ENCODE measurements at places on chromosomes 4 and X. TPM values are rescaled to one million over a fixed set of nuclear protein-coding genes. Genes with fewer than 3 reads are reported as not detected.

- H3K4me1 ChIP-seq = peaks cover 12% of the 10 kb centered on the region
- H3K27me3 ChIP-seq = no peaks in the 10 kb centered on the region
- no peak for DNase-seq
- H3K4me3 ChIP-seq = no peak overlapping the region
- H3K36me3 ChIP-seq = no peaks in the 10 kb centered on the region
These were observed 153.3 kb downstream of the BCOR start for GRCh38 chrX:39944416-39944815.

Gene MBNL3
- total RNA-seq = 4.6 TPM

- no peak overlapping the region for H3K27ac ChIP-seq
- no peaks in the 10 kb centered on the region for H3K27me3 ChIP-seq
- no peak overlapping the region for H3K4me3 ChIP-seq
- H3K36me3 ChIP-seq = no peaks in the 10 kb centered on the region
These were observed 2375.8 kb upstream of the TENM3 start for GRCh38 chr4:179867300-179867878.

DNA sequence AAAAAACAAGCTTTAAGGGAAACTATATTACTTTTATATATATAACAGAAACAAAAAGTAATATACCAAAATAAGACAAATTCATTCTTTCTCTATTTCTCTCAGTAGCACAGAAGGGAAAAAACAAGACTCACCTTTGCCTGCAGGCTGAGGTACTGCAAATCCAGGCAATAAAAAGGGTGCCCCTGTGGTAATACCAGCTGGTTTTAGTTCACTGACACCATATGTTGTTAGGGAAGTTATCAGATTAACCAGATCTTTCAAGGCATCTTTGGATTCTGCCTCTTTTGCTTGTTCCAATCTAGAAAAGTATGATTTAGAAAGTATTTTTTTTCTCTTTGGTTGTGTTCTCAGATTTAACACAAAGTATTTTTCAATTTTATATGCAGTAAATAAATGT is 139.8 kb downstream of the WDFY3 start:
- H3K36me3 ChIP-seq = no peaks in the 10 kb centered on the region
- no peaks in the 10 kb centered on the region for H3K27me3 ChIP-seq
- no peak for DNase-seq
- no peaks in the 10 kb centered on the region for H3K4me1 ChIP-seq

DNA sequence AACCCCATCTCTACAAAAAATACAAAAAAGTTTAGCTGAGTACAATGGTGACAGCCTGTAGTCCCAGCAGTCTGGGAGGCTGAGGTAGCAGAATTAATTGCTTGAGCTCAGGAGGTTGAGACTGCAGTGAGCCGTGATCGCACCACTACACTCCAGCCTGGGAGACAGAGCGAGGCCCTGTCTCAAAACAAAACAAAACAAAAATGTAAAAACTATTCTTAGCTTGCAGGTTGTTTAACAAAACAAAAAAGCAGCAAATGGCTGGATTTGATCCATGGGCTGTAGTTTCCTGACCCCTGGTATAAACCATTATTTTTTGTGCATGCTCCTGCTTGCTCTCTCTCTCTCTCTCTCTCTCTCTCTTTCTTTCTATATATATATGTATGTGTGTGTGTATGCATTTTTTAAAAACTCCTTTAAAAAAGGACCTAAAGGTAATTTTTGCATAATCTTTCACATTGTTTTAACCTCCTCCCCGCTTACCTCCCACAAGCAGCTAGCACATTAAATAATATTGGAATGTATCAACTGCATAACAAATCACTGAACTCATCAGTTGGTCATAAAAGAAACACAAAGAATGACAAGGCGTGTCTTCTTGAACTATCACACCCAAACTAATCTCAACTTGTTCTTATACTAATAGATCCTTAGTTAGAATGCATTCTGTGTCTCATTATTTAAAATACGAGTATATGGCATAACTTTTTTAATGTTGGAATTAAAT is 4.8 kb downstream of the AREG start:
- H3K4me3 ChIP-seq = no peak overlapping the region
- peaks cover 58% of the 10 kb centered on the region for H3K36me3 ChIP-seq
- peak overlapping the region; percentile 85 for H3K27ac ChIP-seq
- no peak for DNase-seq

GRCh38 chrX:9862525-9862924 is 76.3 kb downstream of the SHROOM2 start:
- no peaks in the 10 kb centered on the region for H3K36me3 ChIP-seq
- H3K27ac ChIP-seq = no peak overlapping the region
- DNase-seq = no peak
- no peaks in the 10 kb centered on the region for H3K27me3 ChIP-seq
- peaks cover 28% of the 10 kb centered on the region for H3K4me1 ChIP-seq
- no peak overlapping the region for H3K4me3 ChIP-seq

- peaks cover 39% of the 10 kb centered on the region for H3K4me1 ChIP-seq
- H3K27ac ChIP-seq = peak overlapping the region; percentile 57
- 0 out of 2 replicates have a peak overlapping the region, but pooled peaks have one; percentile 2 for H3K4me3 ChIP-seq
- DNase-seq = peak; percentile 51
- H3K27me3 ChIP-seq = no peaks in the 10 kb centered on the region
- H3K36me3 ChIP-seq = peaks cover 8% of the 10 kb centered on the region
These were observed 8.4 kb downstream of the UBE2K start for GRCh38 chr4:39706334-39706733.

Gene FTSJ1
- 64.9 TPM for total RNA-seq

Gene EXOC1L
- total RNA-seq = not detected

- H3K4me1 ChIP-seq = no peaks in the 10 kb centered on the region
- no peak overlapping the region for H3K4me3 ChIP-seq
- no peak overlapping the region for H3K27ac ChIP-seq
- DNase-seq = no peak
- no peaks in the 10 kb centered on the region for H3K27me3 ChIP-seq
These were observed 129.1 kb upstream of the PITX2 start for GRCh38 chr4:110751986-110752385.

Gene PPP4R3C
- total RNA-seq = not detected

Gene GASK1B
- 1.3 TPM for total RNA-seq

- no peaks in the 10 kb centered on the region for H3K27me3 ChIP-seq
- H3K27ac ChIP-seq = no peak overlapping the region
- no peaks in the 10 kb centered on the region for H3K36me3 ChIP-seq
- H3K4me3 ChIP-seq = no peak overlapping the region
These were observed 83.3 kb downstream of the SPRY1 start for GRCh38 chr4:123479944-123480343.

DNA sequence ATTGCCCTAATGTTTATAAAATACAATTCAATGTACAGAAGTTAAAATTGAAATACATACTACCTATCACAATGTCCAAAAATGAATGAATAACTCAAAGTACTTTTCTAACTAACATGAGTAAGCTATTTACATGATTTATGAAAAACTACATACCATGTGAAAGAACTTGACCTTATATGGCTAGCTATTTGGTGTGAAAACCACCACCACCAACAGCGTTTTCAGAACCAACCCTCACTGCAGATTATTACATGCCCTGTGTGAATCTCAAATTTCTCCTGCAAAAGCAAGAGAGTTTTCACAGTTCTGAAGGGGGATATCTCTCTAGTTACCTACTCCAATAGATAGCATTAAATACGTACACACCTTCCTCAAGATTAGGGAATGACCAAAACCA is 198.5 kb downstream of the SPATA18 start:
- no peaks in the 10 kb centered on the region for H3K4me1 ChIP-seq
- DNase-seq = no peak
- H3K27me3 ChIP-seq = peaks cover 19% of the 10 kb centered on the region
- H3K36me3 ChIP-seq = no peaks in the 10 kb centered on the region
- H3K27ac ChIP-seq = no peak overlapping the region
- no peak overlapping the region for H3K4me3 ChIP-seq

- no peak overlapping the region for H3K4me3 ChIP-seq
- no peak overlapping the region for H3K27ac ChIP-seq
- H3K4me1 ChIP-seq = no peaks in the 10 kb centered on the region
- no peaks in the 10 kb centered on the region for H3K27me3 ChIP-seq
- H3K36me3 ChIP-seq = no peaks in the 10 kb centered on the region
- no peak for DNase-seq
These were observed 24.1 kb upstream of the SMPX start for GRCh38 chrX:21781976-21782375.

Gene ERCC6L
- total RNA-seq = 12.5 TPM

GRCh38 chr4:48470137-48470536 is 13.0 kb upstream of the SLC10A4 start:
- H3K36me3 ChIP-seq = no peaks in the 10 kb centered on the region
- no peaks in the 10 kb centered on the region for H3K4me1 ChIP-seq
- no peak overlapping the region for H3K4me3 ChIP-seq
- no peaks in the 10 kb centered on the region for H3K27me3 ChIP-seq
- no peak overlapping the region for H3K27ac ChIP-seq
- no peak for DNase-seq

- no peak for DNase-seq
- H3K4me1 ChIP-seq = no peaks in the 10 kb centered on the region
- H3K4me3 ChIP-seq = no peak overlapping the region
- no peak overlapping the region for H3K27ac ChIP-seq
These were observed 321.9 kb upstream of the GIMD1 start for GRCh38 chr4:106690487-106690886.

Gene HPSE
- total RNA-seq = 12.6 TPM

Gene GLOD5
- total RNA-seq = not detected

DNA sequence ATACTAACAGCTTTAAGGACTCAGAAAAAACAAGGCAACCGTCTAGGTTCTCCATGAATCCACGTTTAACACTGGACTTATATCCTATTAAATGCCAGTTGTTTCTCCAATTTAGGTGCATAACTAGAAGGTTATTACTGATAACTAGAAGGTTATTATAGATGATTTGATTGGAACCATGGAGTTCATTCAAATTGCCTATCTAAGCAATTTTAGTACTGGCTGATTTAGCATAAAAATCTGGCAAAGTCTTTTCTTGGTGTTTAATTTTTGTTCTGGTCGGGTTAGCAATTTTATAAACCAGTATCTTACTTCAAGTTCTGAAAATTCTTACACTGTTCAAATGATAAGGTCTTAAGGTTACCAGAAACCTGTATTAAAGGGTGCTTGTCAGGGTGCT is 672.8 kb upstream of the GNPDA2 start:
- H3K36me3 ChIP-seq = no peaks in the 10 kb centered on the region
- DNase-seq = no peak
- no peak overlapping the region for H3K4me3 ChIP-seq
- H3K4me1 ChIP-seq = no peaks in the 10 kb centered on the region
- H3K27me3 ChIP-seq = no peaks in the 10 kb centered on the region

- no peak overlapping the region for H3K27ac ChIP-seq
- H3K4me3 ChIP-seq = no peak overlapping the region
- H3K36me3 ChIP-seq = peaks cover 2% of the 10 kb centered on the region
These were observed 13.1 kb downstream of the GPKOW start for GRCh38 chrX:49110417-49110816.

Gene NEUROG2
- total RNA-seq = 0.12 TPM

DNA sequence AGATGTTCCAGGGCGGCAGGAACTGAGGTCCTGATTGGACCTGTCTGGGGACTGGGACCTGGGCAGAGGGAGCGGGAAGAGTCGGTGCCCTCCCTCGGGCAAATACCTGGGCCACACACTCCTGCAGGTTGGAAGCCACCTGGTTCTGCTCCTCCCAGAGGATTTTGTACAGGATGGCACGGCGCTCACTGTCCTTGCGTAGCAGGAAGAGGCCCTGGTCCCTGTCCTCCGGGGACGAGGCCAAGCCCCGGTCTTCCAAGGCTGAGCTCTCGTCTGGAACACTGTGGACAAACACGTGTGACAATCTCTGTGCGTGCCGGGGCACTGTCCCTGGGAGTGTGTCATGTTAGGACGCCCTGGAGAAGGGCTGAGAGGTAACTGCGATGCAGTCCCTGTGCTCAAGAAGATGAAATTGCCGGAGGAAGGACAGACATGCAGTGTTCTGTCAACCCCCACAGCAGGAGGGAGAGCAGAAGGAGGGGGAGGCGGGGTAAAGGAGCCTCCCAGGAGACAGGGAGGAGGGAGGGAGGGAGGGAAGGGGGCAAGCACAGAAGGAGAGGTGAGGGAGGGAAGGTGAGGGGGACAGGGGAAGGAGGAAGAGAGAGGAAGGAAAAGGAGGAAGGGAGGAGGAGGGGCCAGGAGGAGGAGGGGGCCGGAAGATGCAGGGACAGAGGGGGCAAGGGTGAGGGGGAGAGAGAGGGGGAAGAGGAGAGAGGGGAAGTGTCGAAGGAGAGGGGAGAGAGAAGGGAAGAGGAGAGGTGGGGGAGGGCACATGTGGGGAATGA is 29.0 kb downstream of the PDHA1 start:
- H3K36me3 ChIP-seq = no peaks in the 10 kb centered on the region
- H3K27me3 ChIP-seq = no peaks in the 10 kb centered on the region
- H3K27ac ChIP-seq = no peak overlapping the region
- H3K4me3 ChIP-seq = no peak overlapping the region
- no peaks in the 10 kb centered on the region for H3K4me1 ChIP-seq

GRCh38 chrX:34147345-34147744 is 15.2 kb upstream of the FAM47A start:
- no peaks in the 10 kb centered on the region for H3K27me3 ChIP-seq
- no peaks in the 10 kb centered on the region for H3K36me3 ChIP-seq
- H3K4me1 ChIP-seq = no peaks in the 10 kb centered on the region
- no peak overlapping the region for H3K27ac ChIP-seq
- H3K4me3 ChIP-seq = no peak overlapping the region

DNA sequence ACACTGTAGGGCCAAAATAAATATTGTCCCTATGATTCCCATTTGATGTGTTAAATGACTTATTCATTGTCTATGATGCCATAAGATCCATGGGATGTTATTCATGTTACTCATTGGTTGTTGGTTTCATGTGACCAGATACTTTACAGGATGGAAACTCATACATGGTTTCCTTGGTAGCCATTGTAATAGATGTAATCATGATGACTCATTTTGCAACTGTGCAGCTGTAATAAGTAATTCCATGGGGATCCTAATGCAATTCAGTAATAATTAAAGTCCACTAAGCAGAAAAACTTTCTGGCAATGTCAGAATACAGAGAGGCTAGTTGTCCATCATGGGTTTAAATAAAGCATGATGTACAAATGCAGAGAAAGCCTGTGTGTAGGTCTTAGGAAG is 389.7 kb upstream of the NR3C2 start:
- no peaks in the 10 kb centered on the region for H3K36me3 ChIP-seq
- DNase-seq = peak; percentile 4

GRCh38 chr4:12296366-12296765 is 867.7 kb upstream of the HS3ST1 start:
- H3K36me3 ChIP-seq = no peaks in the 10 kb centered on the region
- no peak overlapping the region for H3K4me3 ChIP-seq
- no peak overlapping the region for H3K27ac ChIP-seq
- no peak for DNase-seq
- H3K27me3 ChIP-seq = no peaks in the 10 kb centered on the region

Gene RCHY1
- total RNA-seq = 33.4 TPM

Gene CT45A2
- total RNA-seq = not detected

GRCh38 chrX:102712981-102713625 is 855 bp downstream of the GPRASP2 start:
- H3K27me3 ChIP-seq = no peaks in the 10 kb centered on the region
- no peak overlapping the region for H3K27ac ChIP-seq
- no peak for DNase-seq
- no peaks in the 10 kb centered on the region for H3K36me3 ChIP-seq
- H3K4me3 ChIP-seq = peak overlapping the region; percentile 56

GRCh38 chr4:96407738-96408463 is 568.0 kb downstream of the PDHA2 start:
- no peak overlapping the region for H3K4me3 ChIP-seq
- H3K36me3 ChIP-seq = no peaks in the 10 kb centered on the region
- H3K27ac ChIP-seq = no peak overlapping the region
- H3K27me3 ChIP-seq = no peaks in the 10 kb centered on the region
- DNase-seq = no peak

Gene IKBKG
- total RNA-seq = 24.0 TPM

GRCh38 chr4:55568905-55569504 is 22.3 kb upstream of the CLOCK start:
- no peak overlapping the region for H3K4me3 ChIP-seq
- no peaks in the 10 kb centered on the region for H3K4me1 ChIP-seq
- no peak overlapping the region for H3K27ac ChIP-seq
- H3K27me3 ChIP-seq = no peaks in the 10 kb centered on the region

GRCh38 chrX:149567621-149568417 is 18.1 kb upstream of the HSFX3 start:
- H3K4me3 ChIP-seq = no peak overlapping the region
- no peaks in the 10 kb centered on the region for H3K36me3 ChIP-seq
- H3K27ac ChIP-seq = no peak overlapping the region
- no peaks in the 10 kb centered on the region for H3K4me1 ChIP-seq

Data from HCT116 (cell line).